Thyroid gland (tissue), 4 donors: ENCODE measurements at places on chromosomes 7 and 10. TPM values are rescaled to one million over a fixed set of nuclear protein-coding genes. Genes with fewer than 3 reads are reported as not detected.

Gene SPDYE2B
- total RNA-seq, result not detected

Gene ZNF365
- total RNA-seq, result not detected

Gene SPDYE11
- not detected for total RNA-seq

Gene FRMPD2
- total RNA-seq, result 0.50 TPM

Gene EZH2
- total RNA-seq, result 0.75 TPM

Gene NAPEPLD
- 20.3 TPM for total RNA-seq
